ENCODE measurements at places on chromosomes 16 and 17. TPM values are rescaled to one million over a fixed set of nuclear protein-coding genes. Genes with fewer than 3 reads are reported as not detected.

- DNase-seq = peak; percentile 27
Measured at GRCh38 chr16:9647981-9648701, 534.1 kb downstream of the GRIN2A start.

GRCh38 chr17:40105861-40106759 is 5.7 kb upstream of the NR1D1 start:
- no peak for DNase-seq

Gene GSDMA
- not detected for total RNA-seq

DNA sequence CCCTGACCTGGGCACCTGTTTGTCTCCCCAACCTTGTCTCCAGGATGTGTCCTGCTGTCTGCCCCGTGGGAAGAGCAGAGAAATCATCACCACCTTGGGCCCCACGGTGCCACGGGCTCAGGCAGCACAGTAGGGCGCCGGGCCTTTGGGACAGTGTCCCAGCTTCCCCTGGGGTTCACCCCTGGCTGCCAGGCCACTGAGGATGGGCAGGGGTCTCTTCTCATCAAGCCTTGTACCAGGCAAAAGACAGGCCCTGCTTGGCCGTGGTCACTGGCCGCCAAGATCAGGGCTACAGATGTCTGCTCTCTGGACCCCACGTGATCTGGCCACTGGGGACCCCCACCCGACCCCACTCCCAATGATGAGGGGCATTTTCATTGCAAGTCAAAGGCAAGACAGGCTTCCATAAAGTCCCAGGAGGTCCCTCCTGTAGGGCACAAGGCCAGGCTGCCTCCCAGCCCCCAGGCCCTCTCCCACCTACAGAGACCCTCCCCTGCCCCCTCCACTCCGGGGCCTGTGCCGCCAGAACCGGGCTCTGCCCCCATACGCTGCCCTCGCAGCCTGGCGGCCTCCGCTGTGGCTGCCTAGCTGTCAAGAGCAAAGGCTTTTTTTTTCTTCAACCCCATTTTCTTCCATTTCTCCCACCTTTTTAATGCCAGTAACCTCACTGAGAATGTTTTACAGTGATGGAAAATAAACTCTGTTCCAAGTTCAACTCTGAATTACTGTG is 14.5 kb downstream of the DNAAF8 start:
- DNase-seq = no peak

- no peak for DNase-seq
Measured at GRCh38 chr16:6012716-6013115, 915.1 kb upstream of the EEF2KMT start.
